ENCODE measurements at places on chromosomes 7 and 10. TPM values are rescaled to one million over a fixed set of nuclear protein-coding genes. Genes with fewer than 3 reads are reported as not detected.

GRCh38 chr10:10498781-10499180 is 518.9 kb upstream of the CELF2 start:
- DNase-seq: no peak
- no peak overlapping the region for H3K4me3 ChIP-seq
- H3K27ac ChIP-seq: no peak overlapping the region
- H3K36me3 ChIP-seq: no peaks in the 10 kb centered on the region
- no peaks in the 10 kb centered on the region for H3K27me3 ChIP-seq

- H3K27ac ChIP-seq: no peak overlapping the region
- DNase-seq: no peak
These were observed 73.2 kb downstream of the LMBR1 start for GRCh38 chr7:156819733-156820295.

DNA sequence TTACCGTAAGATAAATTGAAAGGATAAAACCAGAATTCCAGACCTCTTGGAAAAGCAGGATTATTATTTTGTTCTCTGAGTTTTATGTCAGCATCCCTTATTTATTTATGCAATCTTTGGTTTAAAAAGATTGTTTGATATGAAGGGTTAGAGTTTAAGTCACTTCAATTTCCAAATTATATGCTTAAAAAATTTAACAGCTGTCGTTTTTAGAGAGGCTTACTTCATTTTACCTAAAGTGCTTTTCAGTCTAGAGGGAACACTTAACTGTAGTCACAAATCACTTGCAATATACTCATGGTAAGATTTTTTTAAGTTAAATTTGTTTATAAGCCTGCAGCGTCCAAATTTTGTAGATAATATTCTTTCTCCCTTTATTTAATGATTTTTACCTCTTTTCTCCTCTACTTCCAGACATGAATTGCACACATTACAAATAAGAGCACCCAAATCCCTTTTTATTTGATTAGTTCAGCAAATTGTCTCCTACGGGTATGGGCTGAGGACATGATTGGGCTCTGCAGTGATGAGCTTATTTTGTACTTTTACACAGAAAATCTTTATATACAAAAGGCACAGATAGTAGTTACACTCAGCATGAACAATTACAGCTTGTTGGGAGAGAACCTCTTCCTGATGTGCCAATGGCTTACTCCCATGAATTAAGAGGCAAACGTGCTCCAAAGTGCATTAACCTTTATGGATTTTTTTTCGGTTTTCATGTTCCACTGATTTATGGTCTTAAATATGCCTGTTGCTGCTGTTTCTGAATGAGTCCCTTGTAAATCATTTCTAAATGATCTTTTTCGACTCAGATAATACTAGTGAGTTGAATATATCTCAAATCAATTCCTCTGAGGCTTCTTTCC is 319.3 kb upstream of the LRGUK start:
- no peak for DNase-seq
- no peak overlapping the region for H3K4me3 ChIP-seq
- no peaks in the 10 kb centered on the region for H3K4me1 ChIP-seq
- H3K36me3 ChIP-seq: no peaks in the 10 kb centered on the region

DNA sequence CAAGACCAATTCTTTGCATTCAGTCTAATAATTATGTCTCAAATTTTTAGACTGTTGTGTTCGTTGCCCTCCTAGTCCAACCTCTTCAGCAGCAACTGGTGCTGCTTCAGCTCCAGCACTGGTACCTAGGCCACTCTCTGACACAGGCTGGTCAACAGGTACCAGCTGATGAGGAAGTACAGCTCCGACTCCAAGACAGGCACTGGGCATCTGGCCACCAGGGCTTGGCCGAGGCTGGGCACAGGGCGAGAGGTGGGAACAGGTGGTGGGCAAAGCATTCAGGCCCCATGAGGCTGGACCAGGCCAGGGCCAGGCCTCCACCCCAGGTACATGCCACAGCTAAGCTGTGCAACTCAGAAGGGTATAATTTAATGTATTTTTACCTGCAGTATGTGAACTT is 151.5 kb upstream of the AGR3 start:
- no peaks in the 10 kb centered on the region for H3K4me1 ChIP-seq
- H3K4me3 ChIP-seq: no peak overlapping the region
- H3K36me3 ChIP-seq: no peaks in the 10 kb centered on the region
- no peak overlapping the region for H3K27ac ChIP-seq
- no peak for DNase-seq

The TAS2R41 gene
- not detected for total RNA-seq

The ZNF25 gene
- total RNA-seq: 3.1 TPM

Measured in right lobe of liver (tissue), 6 donors.